ENCODE measurements at places on chromosomes 4 and X.

DNA sequence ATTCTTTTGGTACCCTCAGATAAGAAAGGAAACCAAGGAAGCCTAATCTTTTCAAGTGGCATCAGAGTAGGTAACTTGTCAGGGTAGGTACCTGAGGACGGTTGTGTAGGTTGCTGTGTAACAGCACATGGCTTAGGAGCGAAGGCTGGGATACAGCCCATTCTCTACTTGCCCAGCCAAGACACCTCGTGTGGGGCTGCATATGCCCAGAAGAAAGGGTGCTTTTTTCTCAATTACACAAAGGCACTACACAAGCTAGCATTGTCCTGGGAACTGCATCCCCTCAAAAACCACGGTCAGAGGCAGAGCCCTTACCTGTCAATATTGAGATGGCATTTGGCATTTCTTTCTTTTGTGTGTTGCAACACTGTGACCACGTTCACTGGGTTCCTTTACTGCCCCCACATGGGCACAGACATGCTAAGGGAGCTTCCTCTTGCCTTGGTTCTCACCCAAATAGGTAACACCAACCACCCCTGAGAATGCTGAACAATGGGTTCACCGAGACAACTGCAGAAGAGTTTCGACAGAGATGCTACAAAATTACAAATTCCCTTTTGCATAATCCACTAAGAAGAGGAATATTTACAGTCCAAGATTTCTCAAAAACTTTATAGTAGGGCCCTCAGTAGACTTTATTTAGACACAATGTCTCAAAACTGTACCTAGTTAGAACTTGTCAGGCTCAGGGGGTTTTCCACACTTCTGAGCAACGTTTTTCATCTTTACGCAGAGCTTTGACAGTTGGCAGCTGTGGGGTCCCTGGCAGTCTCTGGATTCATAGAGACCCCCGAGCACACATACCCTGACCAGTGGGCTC is 35.8 kb upstream of the TNIP3 start:
- no peak for DNase-seq

DNA sequence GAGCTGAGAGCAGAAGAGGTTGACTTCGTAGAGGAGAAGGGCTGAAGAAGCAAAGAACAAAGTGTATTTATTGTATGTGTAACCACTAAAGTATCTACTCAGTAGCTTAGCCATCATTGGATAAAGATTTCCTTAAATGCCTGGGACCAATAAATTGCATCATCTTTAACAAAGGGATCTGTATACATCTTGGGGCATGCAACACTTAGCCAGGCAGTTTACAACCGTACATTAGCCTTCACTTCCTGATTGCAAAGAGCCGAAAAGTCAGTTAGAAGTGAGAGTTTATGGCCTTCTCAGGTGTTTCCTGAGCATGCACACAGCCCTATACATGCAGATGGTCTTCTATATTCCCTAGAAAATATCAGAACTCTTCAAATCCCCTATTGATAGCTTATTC is 68.0 kb upstream of the MAGED1 start:
- no peak for DNase-seq

DNA sequence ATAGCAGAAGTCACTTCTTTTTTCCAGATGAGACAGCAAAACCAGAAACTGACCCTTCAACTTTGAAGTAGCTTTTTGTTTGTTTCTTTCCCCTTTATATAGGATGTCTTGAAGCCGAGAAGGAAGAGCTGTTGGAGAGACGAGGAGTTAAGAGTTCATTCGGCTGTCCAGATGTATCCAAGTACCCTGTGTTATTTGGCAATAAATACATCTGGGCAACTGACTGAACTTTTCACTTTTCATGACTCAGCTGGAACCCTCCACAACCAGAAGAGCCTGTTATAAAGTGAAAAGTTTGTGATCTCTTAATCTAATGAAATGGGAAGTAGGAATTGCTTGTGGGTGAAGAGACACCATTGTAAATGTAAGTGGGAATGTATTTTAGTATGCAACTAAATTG is 131.2 kb downstream of the HTR2C start:
- DNase-seq, result peak; percentile 20

DNA sequence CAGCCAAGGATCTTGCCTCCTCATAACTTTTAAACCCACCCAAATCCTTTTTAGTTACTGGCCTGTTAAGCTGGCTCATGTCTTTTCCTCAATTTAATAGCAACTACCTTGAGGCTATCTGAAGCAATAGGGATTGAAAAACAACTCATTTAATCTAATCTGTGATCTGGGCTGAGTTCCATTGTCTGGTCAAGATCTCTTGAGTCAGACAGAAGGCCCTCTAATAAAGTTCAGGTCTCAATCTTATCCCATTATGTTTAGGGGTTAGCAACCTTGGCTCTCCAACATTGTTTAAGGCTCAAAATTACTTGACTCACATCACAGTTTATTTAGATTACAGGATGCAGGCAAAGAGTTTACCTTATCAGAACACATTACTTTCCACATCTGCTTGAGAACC is 436.1 kb downstream of the ANKRD50 start:
- DNase-seq, result no peak

DNA sequence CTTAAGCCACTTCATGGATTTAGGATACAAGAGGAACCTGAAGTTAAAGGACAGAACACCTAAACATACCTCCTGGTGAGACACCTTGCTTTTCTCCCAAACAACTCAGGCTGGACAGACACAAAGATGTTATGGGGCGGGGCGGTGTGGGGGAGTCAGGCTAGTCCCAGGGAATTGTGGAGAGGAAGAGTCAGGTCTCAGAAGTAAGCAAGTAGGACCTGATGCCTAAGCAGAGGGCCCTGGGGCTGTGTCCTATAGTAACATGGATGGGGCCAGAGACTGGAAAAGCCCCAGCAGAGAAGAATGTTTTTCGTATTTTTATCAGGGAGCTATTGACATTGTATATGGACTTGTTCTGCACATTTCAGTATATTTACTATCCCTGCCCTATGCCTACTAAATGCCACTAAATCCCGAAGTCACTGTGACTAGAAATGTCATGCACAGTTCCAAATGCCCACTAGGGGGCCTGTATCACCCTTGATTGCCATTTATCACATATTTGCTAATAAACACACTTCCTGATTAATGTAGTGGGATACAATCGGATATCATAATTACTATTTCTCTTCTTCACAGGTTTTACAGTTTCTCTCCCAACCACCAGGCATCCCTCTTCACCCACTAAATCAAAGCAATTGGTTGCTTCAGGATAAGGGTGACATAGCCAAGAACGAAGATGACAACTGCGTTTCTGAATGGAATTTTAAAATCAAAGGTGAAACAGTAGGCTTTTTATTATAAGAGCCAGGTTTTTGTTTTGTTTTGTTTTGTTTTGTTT is 23.8 kb upstream of the ARHGAP10 start:
- peak; percentile 44 for DNase-seq

GRCh38 chrX:47232197-47232802 is 509 bp upstream of the USP11 start:
- no peak for DNase-seq

GRCh38 chrX:22234380-22234779 is 38.3 kb upstream of the CBLL2 start:
- DNase-seq, result no peak

GRCh38 chr4:27251771-27252170 is 391.1 kb downstream of the STIM2 start:
- no peak for DNase-seq

GRCh38 chr4:2081540-2081939 is 22.4 kb downstream of the NAT8L start:
- DNase-seq, result no peak

GRCh38 chrX:6175914-6176313 is 52.8 kb downstream of the NLGN4X start:
- DNase-seq, result no peak

DNA sequence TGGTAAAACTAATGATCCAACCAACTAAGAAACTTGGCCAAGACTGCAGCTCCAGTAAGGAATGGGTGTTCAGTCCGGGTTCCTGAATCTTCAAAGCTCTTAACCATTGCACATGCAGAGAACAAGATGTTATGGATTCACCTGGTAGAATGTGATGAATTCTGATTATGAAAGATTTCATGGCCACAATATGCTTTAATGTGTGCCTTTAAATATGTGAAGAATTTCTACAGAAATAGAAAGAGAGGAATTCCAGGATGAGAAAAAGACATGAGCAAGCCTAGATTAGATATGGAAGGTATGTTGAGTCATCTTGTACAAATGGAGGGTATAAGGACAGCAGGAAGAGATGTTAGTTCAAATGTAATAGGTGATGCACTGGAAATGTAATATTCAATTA is 472.2 kb upstream of the TENM3 start:
- no peak for DNase-seq

GRCh38 chr4:181796502-181796901 is 446.7 kb upstream of the TENM3 start:
- peak; percentile 50 for DNase-seq

GRCh38 chrX:23883737-23884354 is 23.9 kb downstream of the APOO start:
- peak; percentile 73 for DNase-seq

DNA sequence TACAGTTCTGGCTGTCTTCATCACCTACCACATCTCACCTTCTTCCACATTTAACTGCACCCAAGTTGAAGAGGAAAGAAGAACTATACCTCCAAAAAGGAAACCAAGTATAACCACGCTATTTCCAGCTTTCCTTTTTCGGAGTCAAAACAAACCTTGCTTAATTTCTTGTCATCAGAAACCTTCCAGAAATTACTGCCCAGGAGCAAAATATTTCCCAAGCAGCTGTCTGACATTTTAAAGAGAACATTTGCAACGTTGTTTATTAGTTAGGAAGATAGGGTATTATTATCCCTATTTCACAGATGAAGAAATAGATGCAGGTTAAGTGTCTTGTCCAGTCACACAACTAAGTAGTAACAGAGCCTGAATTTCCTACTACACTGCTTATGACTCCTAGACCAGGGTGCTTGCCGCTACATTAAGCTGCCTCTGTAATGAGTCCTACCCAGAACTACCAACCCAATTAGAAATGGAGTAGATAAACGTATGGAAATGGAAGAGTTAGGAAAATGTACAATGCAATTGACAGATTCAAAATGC is 2.2 kb upstream of the ACSL4 start:
- DNase-seq, result no peak

- no peak for DNase-seq
These were observed 589.9 kb downstream of the PCDH19 start for GRCh38 chrX:99820197-99820596.

GRCh38 chrX:13109817-13110216 is 65.4 kb upstream of the FAM9C start:
- no peak for DNase-seq

- peak; percentile 55 for DNase-seq
These were observed 40.4 kb upstream of the TLR2 start for GRCh38 chr4:153643406-153644383.

DNA sequence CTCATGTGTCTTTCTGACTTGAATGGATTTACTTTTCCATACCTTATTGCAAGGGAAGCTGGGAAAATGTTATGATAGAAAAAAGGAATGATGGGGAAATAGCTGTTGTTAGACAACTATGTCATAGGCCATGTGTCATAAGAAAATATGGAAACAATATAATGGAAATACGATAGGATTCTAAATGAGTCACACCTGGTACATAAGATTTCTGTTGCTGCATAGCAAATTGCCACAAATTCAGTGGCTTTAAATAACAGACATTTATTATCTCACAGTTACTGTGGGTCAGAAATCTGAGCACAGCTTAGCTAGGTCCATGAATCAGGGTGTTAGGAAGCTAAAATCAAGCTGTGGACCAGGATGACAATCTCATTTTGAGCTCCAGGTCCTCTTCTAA is 44.6 kb upstream of the ANKRD50 start:
- DNase-seq, result peak; percentile 20

GRCh38 chrX:148517176-148517575 is 16.8 kb downstream of the AFF2 start:
- peak; percentile 36 for DNase-seq

DNA sequence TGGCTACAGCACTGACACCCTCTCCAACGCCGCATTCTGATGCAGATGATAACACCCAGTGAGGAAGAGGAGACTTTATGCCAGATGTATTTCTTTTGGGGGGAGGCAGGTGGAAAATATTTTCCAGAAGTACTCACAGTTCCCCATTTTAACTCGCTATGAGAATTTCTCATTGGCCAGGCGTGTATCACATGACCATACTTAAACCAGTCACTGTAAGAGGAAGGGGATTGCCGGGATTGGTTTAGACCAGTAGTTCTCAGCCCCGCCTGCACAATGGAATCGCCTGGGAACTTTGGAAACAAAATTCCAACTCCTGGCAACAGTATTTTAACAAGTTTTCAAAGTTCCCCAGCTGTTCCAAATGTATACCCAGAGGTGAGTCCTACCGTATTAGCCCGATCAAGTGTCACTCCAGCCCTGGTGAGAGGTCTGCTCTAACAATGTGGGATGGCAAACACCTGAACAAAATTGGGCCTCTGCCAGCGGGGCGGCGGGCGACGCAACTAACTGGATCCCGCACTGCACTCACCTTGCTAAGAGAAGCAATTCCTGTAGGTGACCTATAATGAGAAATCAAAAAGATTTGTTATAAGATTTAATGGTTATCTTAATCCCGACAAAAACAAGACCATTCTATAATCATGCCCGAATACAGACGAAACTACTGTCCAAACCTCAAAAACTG is 2.9 kb upstream of the MSL3 start:
- no peak for DNase-seq

GRCh38 chr4:26075583-26075982 is 161.6 kb downstream of the SMIM20 start:
- no peak for DNase-seq

DNA sequence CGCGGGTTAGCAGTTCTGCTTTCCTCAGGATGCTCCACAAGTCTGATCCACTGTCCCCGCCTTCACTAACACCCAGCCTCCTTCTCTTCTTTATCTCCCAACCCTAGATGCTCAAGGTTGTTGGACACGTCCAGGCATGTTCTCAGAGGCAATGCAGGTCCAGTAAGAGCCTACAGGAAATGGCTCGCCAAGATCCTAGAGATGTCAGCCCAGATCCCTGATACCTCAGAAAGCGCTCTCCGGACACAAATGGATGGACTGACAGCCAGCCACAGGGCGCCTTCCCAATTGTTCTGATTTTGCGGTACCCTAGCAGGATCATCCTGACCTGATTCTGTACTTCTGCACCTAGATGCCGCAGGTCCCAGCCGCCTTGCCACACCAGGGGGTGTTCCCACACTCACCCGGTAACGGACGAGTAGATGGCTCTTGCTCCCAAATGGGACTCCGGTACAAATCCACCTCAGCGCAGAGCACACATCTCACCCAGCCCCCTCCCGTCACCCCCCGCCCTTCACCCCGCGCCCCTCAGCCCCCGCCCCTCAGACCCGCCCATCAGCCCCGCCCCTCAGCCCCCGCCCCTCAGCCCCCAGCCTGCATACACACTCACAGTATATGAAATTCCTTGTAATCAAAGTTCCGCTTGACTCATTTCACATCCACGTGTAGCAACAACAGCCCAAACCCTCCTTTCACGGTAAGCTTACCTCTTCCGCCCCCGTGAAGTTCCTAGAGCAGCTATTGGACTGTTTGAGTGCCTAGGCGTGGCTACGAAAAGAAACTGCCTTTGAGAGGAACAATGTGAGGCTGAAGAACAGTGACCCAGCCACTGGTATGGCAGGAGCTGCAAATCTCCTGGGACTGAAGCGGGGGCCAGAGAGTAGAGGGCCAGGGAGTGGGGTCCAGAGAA is at the start of gene EDA2R:
TSS of gene EDA2R (minus strand) at position 488 of the 910 bp plus-strand sequence. CDS start 23,058 bp downstream, outside the sequence.
- DNase-seq, result peak; percentile 83
